ENCODE measurements at places on chromosomes 2 and 18.

DNA sequence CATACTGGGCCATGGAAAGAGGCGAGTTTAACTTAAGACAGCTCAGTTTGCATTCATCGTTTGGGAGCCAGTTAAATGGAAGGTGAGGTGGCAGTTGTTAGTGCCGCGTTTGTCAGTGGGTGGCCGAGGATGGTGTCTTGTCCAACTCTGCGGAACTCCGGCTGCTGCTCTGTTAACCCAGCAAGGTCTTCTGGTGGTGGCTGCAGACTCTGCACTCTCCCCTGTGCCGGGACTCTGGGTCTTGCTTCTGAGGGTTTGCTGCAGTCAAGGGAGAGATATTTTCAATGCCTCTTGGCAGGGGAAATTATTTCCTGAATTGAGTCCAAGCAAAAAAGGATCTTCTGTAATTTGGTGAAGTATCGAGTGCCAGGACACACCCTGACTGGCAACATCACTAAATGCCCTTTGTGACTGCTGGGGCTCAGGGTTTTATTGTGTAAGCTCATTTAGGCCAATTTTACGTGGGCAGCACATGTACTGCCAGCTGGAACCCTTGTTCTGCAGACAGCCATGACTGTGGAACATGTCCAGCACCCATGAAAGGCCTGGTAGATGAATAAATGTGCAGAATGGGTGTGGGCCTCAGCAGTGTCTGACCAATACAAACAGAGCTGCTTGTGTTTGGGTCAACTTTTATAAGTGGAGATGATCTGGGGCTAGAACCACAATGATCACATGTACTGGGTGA is 58.1 kb downstream of the IL1R2 start:
- DNase-seq, result peak; percentile 52

GRCh38 chr2:7407906-7408680 is 490.9 kb downstream of the RNF144A start:
- DNase-seq, result no peak

DNA sequence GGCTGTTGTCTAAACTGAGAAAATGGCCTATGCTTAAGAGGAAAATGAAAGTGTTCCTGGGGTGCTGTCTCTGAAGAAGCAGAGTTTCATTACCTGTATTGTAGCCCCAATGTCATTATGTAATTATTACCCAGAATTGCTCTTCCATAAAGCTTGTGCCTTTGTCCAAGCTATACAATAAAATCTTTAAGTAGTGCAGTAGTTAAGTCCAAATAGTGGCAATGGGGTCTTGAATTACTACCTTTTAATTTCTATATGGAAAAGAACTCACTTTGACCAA is 13.8 kb upstream of the ALLC start:
- DNase-seq, result no peak

DNA sequence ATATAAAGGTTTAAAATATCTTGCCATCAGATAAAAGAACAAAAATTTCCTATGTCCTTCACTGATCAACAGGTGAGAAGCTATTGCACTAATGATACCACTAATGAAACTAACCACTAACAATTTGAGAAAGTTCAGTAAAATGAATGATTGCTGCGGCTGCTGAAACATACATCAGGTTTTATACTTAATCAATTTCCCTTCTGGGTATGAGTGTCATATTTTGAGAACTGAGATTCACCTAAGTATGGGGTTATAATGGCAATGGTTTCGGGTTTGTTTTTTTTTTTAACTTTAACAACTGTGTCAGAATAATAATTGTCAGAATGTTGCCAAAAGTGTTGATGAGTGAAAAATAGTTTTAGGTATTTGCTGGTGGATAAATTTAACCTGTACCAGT is 151.3 kb upstream of the SLC39A10 start:
- no peak for DNase-seq

DNA sequence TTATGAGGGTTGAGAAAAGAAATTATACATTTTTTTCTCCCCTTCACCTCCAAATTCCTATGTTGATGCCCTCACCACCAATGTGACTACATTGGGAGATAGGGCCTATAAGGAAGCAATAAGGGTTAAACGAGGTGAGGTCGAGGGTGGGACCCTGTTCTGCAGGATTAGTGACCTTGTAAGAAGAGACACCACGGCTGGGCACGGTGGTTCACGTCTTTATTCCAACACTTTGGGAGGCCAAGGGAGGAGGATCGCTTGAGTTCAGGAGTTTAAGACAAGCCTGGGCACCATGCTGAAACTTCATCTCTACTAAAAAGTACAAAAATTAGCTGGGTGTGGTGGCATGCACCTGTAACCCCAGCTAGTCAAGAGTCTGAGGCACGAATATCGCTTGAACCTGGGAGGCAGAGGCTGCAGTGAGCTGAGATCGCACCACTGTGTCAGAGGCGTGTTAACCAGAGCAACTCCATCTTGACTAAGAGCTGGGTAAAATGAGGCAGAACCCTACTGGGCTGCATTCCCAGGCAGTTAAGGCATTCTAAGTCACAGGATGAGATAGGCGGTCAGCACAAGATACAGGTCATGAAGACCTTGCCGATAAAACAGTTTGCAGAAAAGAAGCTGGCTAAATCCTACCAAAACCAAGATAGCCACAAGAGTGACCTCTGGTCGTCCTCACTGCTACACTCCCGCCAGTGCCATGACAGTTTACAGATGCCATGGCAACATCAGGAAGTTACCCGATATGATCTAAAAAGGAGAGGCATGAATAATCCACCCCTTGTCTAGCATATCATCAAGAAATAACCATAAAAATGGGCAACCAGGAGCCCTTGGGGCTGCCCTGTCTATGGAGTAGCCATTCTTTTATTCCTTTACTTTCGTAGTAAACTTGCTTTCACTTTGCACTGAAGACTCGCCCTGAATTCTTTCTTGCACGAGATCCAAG is 77.0 kb downstream of the NCAPH start:
- DNase-seq, result no peak

All from inflammatory macrophage treated with lipopolysaccharide for 1 hour (primary cell).